ENCODE measurements at places on chromosomes 5 and 9.

GRCh38 chr5:160468363-160468975, 46.8 kb downstream of the PTTG1 start:
- DNase-seq, result no peak

GRCh38 chr5:79955941-79956670, 35.0 kb downstream of the MTX3 start:
- DNase-seq, result no peak

DNA sequence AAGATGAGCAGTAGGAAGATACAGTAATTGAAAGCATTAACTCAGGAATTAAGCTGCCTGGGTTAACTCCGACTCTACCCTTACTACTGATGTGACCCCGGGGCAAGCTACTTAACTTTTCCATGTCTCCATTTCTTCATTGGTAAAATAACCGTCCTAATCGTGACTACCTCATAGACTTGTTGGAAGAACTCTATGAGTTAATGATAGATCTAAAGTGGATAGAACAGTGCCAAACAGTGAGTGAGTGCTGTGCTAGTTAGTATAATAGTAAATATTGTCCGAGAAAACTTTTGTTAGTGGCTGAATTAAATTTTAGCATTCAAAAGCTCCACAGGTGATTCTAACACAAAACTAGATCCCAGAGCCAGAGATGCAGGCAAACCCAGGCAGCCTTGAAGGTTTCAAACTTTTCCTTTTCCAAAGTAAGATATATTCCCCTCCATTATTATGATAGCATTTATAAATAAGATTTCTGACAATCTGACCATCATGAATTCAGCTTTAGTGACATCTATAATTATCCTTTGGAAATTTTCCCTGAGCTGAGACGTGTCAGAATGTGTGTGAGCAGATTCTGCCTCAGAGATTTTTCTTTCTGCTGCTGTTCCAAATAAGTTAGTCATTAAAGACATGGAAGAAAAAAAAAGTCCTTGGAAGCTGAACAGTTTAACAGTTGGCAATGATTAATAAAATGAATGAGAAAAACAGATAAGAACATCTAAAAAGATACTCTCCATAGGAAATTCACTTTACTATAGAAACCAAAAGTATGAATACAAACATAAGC, 369.5 kb downstream of the PRELID2 start:
- DNase-seq, result no peak

DNA sequence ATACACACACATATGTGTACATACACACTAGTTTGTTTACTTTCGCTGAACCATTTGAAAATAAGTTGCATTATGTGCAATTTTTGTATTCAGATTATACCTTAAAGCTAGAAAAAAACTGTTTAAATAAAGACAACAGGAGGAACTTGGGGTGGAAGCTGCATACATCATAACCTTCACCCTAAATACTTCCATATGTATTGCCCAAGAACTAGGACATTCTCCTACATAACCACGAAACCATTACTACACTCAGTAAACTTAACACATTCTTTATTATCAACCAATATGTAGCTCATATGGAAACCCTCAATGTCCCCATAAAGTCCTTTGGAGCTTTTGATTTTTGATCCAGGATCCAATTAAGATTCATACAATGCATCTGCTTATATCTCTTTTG, 83.3 kb downstream of the GIN1 start:
- DNase-seq, result no peak

- no peak for DNase-seq
Observed at GRCh38 chr9:117665601-117666385, 38.4 kb upstream of the TLR4 start.

DNA sequence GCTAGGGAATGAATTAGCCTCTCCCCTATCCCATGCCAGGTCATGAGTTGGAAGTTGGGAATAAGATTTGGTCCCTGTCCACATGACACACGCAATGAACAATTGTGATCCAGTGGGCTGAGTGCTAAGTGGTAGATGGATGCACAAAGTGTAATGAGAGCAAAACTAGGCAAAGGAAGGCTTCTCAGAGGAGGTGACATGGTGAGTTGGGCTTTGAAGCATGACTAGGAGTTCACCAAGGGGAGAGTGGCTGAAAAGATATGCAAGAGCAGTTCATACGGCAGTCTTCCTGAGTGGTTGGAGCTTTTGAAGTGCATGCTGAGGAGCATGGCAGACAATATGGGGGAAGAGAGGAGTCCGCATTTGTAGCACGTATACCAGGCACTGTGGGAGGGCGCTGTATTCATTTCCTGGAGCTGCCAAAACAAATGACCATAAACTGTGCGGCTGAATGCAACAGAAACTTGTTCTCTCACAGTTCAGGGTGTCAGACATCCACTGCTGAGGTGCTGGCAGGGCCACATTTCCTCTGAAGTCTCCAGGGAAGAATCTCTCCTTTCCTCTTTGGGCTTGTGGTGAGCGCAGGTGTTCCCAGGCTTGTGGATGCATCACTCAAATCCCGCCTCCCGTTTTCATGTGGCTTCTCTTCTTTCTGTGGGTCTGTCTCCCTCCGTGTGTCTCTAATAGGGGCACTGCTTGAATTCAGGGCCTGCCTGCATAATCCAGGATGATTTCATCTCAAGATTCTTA, 49.5 kb downstream of the NSG2 start:
- no peak for DNase-seq

DNA sequence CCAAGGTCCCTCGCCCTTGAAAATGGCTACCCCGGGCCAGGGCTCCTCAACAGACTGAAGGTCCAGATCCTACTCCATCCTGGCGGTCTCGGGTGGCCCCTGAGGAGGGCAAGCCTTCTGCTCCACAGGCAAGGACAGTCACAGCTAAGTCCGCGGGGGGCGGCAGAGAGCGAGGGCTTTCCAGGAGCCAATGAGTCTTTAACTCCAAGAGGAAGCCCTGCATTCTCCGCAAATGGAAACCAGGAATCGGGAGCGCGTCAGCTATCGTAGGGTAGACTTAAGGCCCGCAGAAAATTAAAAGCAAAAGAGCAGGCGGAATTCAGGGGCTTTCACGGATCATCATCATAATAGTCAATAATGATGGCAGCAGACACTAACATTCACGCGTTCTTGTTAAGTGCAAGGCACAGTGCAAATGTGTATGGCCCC, 87.8 kb upstream of the TNFAIP8 start:
- DNase-seq, result peak; percentile 88

DNA sequence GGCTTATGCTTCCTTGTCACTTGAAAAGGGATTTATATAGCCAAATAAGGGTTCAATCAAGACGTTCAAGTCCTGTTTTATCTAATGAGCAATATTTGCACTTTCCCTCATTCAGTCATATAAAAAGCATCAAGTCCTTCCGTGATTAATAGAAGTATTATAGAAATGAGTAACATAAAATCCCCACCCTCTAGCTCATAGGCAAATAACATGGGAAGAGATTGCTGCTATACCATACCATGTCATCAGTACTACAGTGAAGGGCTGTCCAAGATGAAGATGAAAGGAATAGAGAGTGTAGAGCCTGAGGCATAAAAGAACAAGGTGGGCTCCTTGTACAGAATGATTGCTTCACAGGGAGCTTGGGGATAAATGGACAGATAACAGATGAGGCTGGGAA, 20.4 kb upstream of the PAPPA start:
- DNase-seq, result no peak

DNA sequence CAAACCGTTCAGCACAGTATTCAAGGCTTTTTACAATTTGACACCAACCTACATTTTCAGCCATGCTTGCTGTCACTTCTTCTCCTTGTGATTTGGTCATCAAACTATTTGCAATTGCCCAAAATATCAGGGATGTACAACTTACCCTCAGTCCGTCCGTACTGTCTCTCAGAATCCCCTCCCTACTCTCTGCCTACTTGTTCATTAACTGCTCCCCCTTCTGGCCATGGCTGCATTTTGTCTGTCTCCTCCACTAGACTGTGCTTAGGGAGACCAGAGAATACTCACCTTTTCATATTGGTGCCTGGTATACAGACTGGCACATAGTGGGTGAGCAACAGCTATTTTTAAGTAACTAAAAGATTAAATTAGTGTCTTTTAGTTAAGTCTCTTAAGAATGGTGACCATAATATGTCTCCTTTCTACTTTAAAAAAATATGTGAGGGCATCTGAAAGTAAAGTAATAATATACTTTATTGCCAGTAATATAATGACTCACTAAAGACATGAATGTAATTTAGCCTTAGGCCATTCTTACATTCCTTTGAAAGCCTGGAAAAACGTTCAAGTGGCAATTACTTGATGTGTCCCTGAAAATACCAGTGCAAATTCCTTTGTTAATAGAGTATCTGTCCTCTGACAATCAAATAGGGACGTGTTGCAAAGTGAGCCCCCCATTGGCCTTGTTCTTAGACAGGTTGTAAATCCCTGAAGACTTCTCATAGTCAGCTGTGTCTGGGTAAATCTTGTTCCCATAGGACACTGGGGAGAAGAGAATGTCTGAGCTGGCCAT, 27.8 kb downstream of the PRLR start:
- no peak for DNase-seq

DNA sequence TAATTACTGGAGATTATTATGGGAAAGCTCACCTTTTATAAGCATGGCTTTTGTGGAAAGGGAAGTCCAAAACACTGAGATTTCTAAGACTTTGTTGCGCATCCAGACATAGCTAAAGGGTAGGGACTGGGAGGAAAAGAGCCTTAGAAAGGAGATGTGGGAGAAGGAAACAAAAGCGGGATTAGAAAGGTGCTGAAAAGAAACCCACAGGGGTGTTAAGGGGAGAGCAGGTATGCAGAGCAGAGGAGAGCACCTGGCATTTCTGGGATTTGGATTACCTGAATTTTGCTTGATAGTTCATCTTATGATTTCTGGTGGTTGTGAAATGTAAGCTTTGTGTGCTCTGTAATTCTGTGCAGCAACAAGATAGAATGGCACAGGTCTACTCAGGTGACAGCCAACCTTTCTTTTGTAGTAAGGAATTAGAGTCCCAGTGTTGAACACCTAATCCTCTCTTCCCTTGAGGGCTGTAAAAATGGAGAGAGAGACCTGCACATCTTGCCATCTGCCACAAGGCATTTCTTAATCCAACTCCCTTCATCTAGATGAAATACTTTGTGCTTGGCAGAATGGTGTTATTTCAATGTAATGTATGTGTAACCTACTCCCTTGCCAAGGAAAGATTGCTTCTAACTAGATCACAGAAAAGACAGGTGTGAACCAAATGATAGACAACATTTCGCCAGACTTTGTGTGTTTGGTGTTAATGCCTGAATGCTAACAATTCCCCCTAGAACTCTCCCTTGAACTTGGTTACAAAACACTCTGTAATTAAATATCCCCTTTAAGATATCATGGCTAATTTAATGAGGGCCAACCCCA, 47.4 kb downstream of the ATPSCKMT start:
- DNase-seq, result no peak

- DNase-seq, result no peak
Observed at GRCh38 chr9:85502815-85503655, 238.7 kb downstream of the AGTPBP1 start.

GRCh38 chr9:135797507-135798262, 95.7 kb downstream of the KCNT1 start:
- no peak for DNase-seq

- peak; percentile 75 for DNase-seq
Observed at GRCh38 chr5:58460732-58461286, 923 bp upstream of the PLK2 start.

GRCh38 chr5:143397302-143398052, 6.0 kb downstream of the NR3C1 start:
- no peak for DNase-seq

GRCh38 chr5:139251281-139251687, 42.3 kb upstream of the MATR3 start:
- DNase-seq, result no peak

DNA sequence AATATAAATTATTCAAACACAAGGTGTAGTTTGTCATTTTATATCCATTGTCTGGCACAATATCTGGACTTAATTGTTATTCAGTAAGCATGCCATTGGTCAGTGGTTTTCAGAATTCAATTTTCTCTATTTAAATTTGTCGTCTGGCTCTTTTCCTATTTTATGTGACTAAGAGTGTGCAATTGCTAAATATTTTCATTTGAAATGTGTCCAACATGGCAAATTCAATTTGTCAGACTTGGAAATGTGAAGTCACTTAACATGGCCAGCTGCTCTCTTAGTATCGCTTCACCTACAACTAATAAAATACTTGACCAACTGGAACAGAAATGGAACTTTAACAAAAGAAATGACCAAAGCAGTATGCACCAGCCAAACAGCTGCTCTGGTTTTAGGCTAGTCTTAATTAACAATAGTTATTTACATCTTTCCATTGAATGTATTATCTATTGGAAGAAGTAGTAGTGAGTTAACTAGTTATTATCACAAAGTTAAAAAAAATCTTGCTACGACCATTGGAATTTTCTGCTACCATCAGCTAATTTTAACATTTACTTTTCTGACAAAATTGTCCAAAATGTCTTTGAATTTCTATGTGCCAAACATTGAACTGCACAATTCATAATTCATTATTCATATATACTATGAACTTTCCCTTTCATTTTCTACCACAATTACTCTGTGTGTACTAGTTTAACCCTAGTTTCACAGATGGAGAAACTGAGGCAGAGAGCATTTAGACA, 720.7 kb upstream of the FAM174A start:
- no peak for DNase-seq

GRCh38 chr9:74711341-74711740, 176.4 kb downstream of the TRPM6 start:
- DNase-seq, result no peak

GRCh38 chr5:79032031-79032695, 37.3 kb downstream of the DMGDH start:
- no peak for DNase-seq

DNA sequence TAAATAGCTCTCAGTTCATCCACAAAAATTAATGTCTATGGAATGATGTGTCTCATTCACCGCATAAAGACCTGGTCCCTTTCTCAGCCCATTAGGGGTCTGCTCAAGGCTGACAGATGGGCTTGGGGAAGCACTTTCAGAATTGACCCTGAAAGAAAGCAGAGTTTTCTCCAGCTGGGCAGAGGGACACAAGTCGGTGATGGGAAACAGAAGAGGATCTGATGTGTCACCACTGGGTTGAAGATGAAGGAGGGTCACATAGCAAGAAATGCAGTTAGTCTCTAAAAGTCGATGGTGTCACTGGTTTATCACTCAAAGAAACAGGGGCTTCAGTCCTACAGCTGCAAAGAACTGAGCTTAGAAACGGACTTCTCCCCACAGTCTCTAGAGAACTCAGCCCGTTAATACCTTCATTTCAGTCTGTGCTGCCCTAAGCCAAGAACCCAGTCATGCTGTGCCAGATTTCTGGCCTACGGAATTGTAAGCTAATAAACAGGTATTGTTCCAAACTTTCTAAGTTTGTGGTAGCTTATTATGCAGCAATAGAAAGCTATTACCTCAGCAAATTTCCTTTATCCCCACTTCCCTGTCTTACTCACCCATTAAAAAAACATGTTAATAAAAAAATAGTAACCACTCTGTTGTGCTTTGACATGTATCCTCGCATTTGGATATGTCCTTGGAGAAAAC, 64.6 kb downstream of the ADAMTS12 start:
- DNase-seq, result no peak

DNA sequence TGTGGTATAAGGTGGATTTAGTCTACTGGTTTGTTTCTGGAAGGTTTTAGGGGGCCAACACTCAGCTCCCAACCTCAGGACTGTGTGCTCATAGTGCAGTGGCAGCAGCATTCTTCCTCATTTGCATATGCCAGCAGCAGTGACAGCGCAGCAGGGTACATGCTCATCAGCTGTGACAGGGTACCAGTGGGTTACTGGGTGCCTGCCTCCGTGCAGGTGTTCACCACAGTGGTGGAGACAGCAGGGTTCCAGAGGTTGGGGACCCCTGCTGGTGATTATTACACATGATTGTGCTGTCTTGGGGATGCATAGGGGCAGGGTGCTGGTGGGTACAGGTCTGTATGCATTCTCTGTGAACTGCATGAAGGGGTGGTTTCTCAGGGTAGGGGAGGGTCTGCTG, 45.5 kb upstream of the IFNE start:
- no peak for DNase-seq

GRCh38 chr5:139658928-139659667, 10.9 kb downstream of the CXXC5 start:
- no peak for DNase-seq
